ENCODE measurements at places on chromosomes 1 and 21. TPM values are rescaled to one million over a fixed set of nuclear protein-coding genes. Genes with fewer than 3 reads are reported as not detected.

C1orf21 gene
- 8.2 TPM for total RNA-seq

KIF14 gene
- total RNA-seq, result 7.8 TPM

LRRC53 gene
- not detected for total RNA-seq

NTMT2 gene
- not detected for total RNA-seq

TNFRSF4 gene
- not detected for total RNA-seq

PPIAL4G gene
- not detected for total RNA-seq

EIF2D gene
- total RNA-seq, result 35.5 TPM

Data from A549 treated with dexamethasone at 1 μM for 4 hours (cell line).